ENCODE measurements at places on chromosomes 7 and 10.

GRCh38 chr10:32055478-32056135, 618 bp downstream of the KIF5B start:
- no peak for DNase-seq

GRCh38 chr10:85995791-85996190, 370.8 kb downstream of the GRID1 start:
- no peak for DNase-seq

GRCh38 chr10:22599048-22599561, 115.3 kb downstream of the PIP4K2A start:
- no peak for DNase-seq

DNA sequence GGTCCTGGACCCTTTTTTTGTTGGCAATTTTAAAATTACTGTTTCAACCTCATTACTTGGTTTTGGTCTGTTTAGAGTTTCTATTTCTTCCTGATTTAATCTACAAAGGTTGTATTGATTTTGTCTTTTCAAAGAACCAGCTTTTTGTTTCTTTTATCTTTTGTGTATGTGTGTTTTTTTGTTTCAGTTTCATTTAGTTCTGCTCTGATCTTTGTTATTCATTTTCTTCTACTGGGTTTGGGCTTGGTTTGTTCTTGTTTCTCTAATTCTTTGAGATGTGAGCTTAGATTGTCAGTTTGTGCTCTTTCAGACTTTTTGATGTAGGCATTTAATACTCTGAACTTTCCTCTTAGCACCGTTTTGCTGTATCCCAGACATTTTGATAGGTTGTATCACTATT, 8.5 kb upstream of the MRPS33 start:
- no peak for DNase-seq

GRCh38 chr7:69564454-69565417, 33.5 kb upstream of the AUTS2 start:
- DNase-seq = no peak

- DNase-seq = no peak
Observed at GRCh38 chr7:4162884-4163564, 519.1 kb upstream of the FOXK1 start.

Data from activated B cell treated with CpG ODN at 0.5 μM for 24 hours (primary cell).